Activated T-helper 2 cell treated with anti-CD3 and anti-CD28 coated beads, Interferon-gamma antibody, Interleukin-2, Interleukin-4, amounts not matched to agents 10 μg/mL and 5 μg/mL and 100 μg/mL, durations not matched to agents 14 hours and 24 hours and 36 hours (primary cell): ENCODE measurements at places on chromosomes 2 and 18. TPM values are rescaled to one million over a fixed set of nuclear protein-coding genes. Genes with fewer than 3 reads are reported as not detected.

Gene DSC3
- not detected in 2 replicates for total RNA-seq

- DNase-seq = no peak
- H3K27me3 ChIP-seq = no peaks in the 10 kb centered on the region
Observed at GRCh38 chr2:120952318-120952717, 216.7 kb downstream of the GLI2 start.

DNA sequence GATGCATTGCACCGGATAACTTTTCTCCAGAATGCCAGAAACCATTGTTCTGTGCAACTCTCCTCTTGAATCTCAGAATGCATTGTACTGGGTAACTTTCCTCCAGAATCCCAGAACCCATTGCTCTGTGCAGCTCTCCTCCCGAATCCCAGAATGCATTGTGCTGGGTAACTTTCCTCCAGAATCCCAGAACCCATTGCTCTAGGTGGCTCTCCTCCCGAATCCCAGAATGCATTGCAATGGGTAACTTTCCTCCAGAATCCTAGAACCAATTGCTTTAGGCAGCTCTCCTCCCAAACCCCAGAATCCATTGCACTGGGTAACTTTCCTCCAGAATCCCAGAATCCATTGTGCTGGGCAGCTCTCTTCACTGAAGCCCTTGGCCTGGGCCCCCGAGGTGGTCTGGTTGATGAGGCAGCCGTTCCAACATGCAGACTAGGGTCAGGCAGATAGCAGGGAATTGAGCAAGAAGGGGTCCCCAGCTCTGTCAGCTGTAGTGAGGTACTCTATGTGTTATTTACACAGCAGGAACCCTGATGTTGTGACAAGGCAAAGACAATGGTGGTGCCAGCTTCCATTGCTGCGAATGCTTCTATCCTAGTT is 9.4 kb downstream of the FOSL2 start:
- H3K27ac ChIP-seq = peak overlapping the region; percentile 1
- peaks cover 94% of the 10 kb centered on the region for H3K36me3 ChIP-seq
- no peak overlapping the region for H3K4me3 ChIP-seq
- DNase-seq = no peak
- H3K4me1 ChIP-seq = peaks cover 65% of the 10 kb centered on the region

- H3K27ac ChIP-seq = no peak overlapping the region
- no peaks in the 10 kb centered on the region for H3K36me3 ChIP-seq
- no peak for DNase-seq
- H3K4me1 ChIP-seq = no peaks in the 10 kb centered on the region
Observed at GRCh38 chr2:181984060-181984459, 1.6 kb upstream of the PPP1R1C start.

DNA sequence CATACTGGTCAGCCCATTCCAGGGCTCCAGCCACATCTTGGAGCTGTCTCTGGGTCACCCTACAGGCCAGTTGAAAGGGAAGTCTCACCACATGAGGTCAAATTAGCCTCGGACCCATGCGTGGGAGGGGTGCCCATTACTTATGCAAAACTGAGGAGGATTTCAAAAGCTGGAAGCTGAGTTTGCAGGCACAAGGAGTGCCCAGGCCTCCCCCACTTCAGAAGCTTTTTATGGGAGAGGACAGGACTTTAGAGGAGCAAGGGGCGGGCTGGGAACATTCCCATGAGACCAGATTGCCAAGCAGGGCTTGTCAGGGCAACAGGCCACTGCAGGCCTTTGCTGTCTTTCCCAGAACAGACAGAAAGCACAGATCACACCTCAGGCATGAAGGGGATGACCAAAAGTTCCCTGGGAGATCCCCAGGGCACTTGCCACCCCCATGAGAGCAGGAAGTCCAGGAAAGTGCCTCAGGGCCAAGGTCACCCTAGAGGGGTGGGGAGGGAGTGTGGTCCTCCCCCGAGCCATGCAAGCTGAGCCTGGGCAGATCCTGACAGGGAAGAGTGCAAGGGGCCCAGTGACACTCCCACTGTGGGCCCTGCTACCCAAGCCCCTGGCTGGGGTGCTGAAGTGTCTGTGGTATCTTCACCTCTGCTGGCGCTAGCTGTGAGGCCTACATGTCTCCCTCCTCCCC is 267.7 kb downstream of the BCL11A start:
- H3K36me3 ChIP-seq = no peaks in the 10 kb centered on the region
- H3K4me1 ChIP-seq = no peaks in the 10 kb centered on the region
- H3K27ac ChIP-seq = no peak overlapping the region
- no peak overlapping the region for H3K4me3 ChIP-seq
- no peaks in the 10 kb centered on the region for H3K27me3 ChIP-seq
- DNase-seq = no peak

DNA sequence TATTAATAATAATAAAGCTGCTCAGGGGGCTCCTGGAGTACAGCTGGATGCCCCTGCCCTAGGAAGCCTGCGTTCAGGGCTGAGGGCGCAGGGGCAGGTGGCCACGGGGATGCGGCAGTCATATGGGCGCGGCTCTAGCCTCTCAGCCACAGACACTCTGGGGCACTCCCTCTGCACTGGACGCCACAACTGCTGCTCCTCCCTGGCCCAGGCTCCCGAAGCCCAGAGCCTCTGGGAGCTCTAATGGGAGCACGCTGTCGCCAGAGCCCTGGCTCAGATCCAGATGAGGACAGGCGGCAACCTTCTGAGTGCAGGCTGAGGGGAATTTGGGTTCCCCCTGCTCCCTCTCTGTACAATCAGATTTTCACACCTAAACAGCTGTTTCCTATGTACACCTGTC is 93.6 kb downstream of the MTCL1 start:
- H3K4me1 ChIP-seq = peaks cover 5% of the 10 kb centered on the region
- no peak overlapping the region for H3K4me3 ChIP-seq
- no peak overlapping the region for H3K27ac ChIP-seq
- no peaks in the 10 kb centered on the region for H3K27me3 ChIP-seq

Gene EMILIN2
- 53.4 and 53.5 TPM in 2 replicates for total RNA-seq

DNA sequence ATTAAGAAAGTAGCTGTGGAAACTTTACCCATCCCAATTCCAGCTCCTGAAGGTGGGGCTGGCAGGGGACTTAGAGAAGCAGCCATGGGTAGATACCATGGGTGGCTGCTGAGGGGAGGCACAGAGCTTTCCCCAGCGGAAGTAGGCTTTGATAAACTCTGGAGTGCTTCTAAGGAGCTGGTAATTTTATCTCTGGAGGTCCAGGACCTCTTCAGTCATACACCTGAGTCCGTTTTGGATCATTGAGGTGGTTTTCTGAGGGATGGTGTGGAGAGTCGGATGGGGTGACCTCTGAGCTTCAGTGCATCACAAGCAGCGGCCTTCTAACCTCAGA is 36.7 kb upstream of the BMP10 start:
- no peak for DNase-seq
- peak overlapping the region; percentile 79 for H3K27ac ChIP-seq
- no peak overlapping the region for H3K4me3 ChIP-seq

Gene CHST10
- 6.8 and 10.5 TPM in 2 replicates for total RNA-seq

GRCh38 chr18:56289381-56289780 is 349.0 kb downstream of the TXNL1 start:
- no peak overlapping the region for H3K27ac ChIP-seq
- H3K27me3 ChIP-seq = no peaks in the 10 kb centered on the region
- no peak for DNase-seq
- H3K4me3 ChIP-seq = no peak overlapping the region
- no peaks in the 10 kb centered on the region for H3K36me3 ChIP-seq
- no peaks in the 10 kb centered on the region for H3K4me1 ChIP-seq

DNA sequence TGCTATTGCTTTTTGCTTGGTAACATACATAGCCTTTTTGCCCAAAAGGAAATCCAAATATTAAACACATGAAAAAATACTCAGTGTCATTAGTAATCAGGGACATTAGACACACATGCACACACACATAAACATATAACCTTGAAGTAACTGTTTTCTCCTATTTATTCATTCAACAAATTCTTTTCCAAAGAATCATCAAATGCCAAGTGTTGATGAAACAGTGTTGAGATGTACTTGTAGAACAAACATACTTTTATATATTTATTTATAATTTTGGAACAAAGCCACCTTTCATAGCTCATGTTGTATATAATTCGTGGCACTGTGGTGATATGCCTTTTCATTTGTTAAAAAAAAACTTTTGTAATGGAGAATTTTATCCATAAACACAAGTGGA is 81.0 kb downstream of the APLF start:
- H3K27me3 ChIP-seq = peaks cover 6% of the 10 kb centered on the region
- peaks cover 3% of the 10 kb centered on the region for H3K36me3 ChIP-seq
- no peak for DNase-seq
- H3K4me3 ChIP-seq = no peak overlapping the region
- H3K27ac ChIP-seq = no peak overlapping the region
- H3K4me1 ChIP-seq = peaks cover 2% of the 10 kb centered on the region

Gene EVA1A
- total RNA-seq = not detected in 2 replicates

Gene CDK15
- not detected in 2 replicates for total RNA-seq

DNA sequence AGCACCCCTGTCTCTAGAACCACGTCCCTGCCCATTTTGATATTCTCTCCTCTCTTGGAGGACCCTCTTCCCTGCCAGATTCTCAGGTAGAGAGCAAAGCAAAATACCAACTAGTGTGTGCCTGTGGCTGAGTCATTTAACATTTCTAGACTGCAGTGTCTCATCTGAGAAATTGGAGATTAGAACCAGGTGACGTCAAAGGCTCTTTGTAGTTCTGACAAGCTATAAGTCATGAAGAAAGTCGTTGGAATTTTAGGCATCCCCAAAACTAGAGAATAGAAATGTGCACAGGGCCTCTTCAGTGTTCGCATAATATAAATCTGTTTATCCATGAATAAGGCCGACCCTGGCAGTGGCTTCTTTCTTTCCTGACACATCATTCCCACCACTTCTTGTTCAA is 74.4 kb upstream of the TANC1 start:
- no peak overlapping the region for H3K27ac ChIP-seq
- H3K4me1 ChIP-seq = peaks cover 3% of the 10 kb centered on the region
- H3K27me3 ChIP-seq = no peaks in the 10 kb centered on the region
- H3K4me3 ChIP-seq = no peak overlapping the region
- DNase-seq = no peak
- H3K36me3 ChIP-seq = peaks cover 5% of the 10 kb centered on the region

Gene INPP5D
- 58.5 and 62.3 TPM in 2 replicates for total RNA-seq

GRCh38 chr2:26632624-26633185 is 8.5 kb downstream of the CIB4 start:
- DNase-seq = no peak
- no peaks in the 10 kb centered on the region for H3K4me1 ChIP-seq
- H3K27ac ChIP-seq = no peak overlapping the region
- H3K36me3 ChIP-seq = no peaks in the 10 kb centered on the region
- H3K4me3 ChIP-seq = no peak overlapping the region
- no peaks in the 10 kb centered on the region for H3K27me3 ChIP-seq

DNA sequence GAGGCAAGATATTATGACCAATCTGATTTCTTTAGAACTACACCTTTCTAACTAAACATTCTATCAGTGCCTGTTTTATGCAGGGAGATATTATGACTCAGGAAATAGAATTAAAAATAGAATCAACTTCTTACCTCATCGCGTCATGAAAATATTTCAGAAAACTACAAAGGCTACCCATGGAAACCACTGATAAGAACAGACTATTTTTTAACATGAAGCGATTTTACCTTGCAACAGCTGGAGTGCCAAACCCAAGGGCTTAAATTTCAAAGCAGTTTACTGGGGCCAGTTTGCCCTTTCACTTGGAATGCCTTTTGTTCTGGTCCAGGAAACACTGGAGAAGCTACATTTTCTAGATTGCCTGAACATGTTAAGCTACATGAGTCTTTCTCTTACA is 304.8 kb upstream of the CCDC68 start:
- H3K27ac ChIP-seq = peak overlapping the region; percentile 17

Gene TSGA10
- total RNA-seq = 3.3 and 3.4 TPM in 2 replicates

Gene FBXO15
- 0.91 and 1.1 TPM in 2 replicates for total RNA-seq

DNA sequence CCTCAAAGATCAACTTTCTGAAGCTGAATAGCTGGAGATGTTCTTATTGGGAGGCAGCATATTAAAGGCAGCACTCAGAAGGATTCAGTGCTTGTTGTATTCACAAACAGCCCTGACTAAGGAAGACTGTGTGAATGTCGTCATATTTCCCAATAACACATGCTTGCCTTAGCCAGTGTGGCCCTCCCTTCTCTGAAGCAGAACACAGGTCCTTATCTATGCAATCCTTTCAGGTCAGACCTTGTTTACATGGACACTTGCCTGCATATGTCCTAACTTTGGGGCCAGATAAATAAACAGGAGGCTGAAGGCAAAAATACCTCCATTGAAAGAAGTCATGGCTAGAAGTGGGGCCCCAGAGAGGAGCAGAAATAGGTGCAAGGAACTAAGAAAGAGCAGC is 97.2 kb downstream of the SLC4A3 start:
- H3K27me3 ChIP-seq = peaks cover 2% of the 10 kb centered on the region
- H3K36me3 ChIP-seq = no peaks in the 10 kb centered on the region
- H3K27ac ChIP-seq = no peak overlapping the region
- H3K4me1 ChIP-seq = no peaks in the 10 kb centered on the region
- no peak overlapping the region for H3K4me3 ChIP-seq

Gene CRYGC
- not detected in 2 replicates for total RNA-seq

GRCh38 chr2:231371430-231372054 is 24.0 kb upstream of the B3GNT7 start:
- no peak overlapping the region for H3K4me3 ChIP-seq
- H3K36me3 ChIP-seq = no peaks in the 10 kb centered on the region
- DNase-seq = no peak

Gene CDH2
- 0.07 TPM in 1 of 2 replicates, not detected in the other for total RNA-seq

Gene PLEK
- total RNA-seq = 0.18 and 0.48 TPM in 2 replicates

Gene CASP8
- 43.5 and 44.1 TPM in 2 replicates for total RNA-seq

GRCh38 chr2:227826563-227826962 is 12.9 kb downstream of the CCL20 start:
- H3K4me1 ChIP-seq = no peaks in the 10 kb centered on the region
- no peak for DNase-seq
- peaks cover 2% of the 10 kb centered on the region for H3K27me3 ChIP-seq
- H3K36me3 ChIP-seq = no peaks in the 10 kb centered on the region
- no peak overlapping the region for H3K4me3 ChIP-seq
- no peak overlapping the region for H3K27ac ChIP-seq

- H3K27me3 ChIP-seq = peaks cover 79% of the 10 kb centered on the region
- H3K4me1 ChIP-seq = peaks cover 35% of the 10 kb centered on the region
- no peak overlapping the region for H3K27ac ChIP-seq
- H3K36me3 ChIP-seq = peaks cover 37% of the 10 kb centered on the region
Observed at GRCh38 chr2:156320486-156321098, 11.9 kb downstream of the NR4A2 start.

Gene SPP2
- total RNA-seq = not detected in 2 replicates

Gene ANO7
- total RNA-seq = 3.5 and 4.3 TPM in 2 replicates

Gene HAT1
- total RNA-seq = 67.4 and 70.1 TPM in 2 replicates

Gene AGXT
- not detected in 2 replicates for total RNA-seq

DNA sequence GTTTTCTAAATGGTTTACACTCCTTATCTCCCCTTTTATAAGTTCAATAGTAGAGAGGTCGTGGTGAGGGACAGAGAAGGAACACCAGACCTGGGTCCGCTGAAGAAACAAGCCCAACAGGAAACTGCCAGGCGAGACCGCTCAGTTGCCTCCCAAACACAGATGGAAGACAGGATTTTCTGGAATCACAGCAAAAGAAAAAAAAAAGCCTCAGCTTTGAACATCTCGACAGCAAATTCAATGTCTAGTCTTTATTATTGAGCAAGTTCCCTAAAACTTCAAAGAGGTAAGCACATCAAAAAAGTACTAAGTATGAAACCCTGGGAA is 33.5 kb upstream of the GNAL start:
- H3K36me3 ChIP-seq = no peaks in the 10 kb centered on the region
- H3K4me1 ChIP-seq = peaks cover 3% of the 10 kb centered on the region
- H3K27ac ChIP-seq = no peak overlapping the region
- peaks cover 25% of the 10 kb centered on the region for H3K27me3 ChIP-seq
- no peak overlapping the region for H3K4me3 ChIP-seq

- DNase-seq = no peak
- peaks cover 6% of the 10 kb centered on the region for H3K27me3 ChIP-seq
Observed at GRCh38 chr2:213089438-213089837, 62.0 kb downstream of the IKZF2 start.

- no peak overlapping the region for H3K27ac ChIP-seq
- H3K27me3 ChIP-seq = no peaks in the 10 kb centered on the region
- no peak for DNase-seq
- no peaks in the 10 kb centered on the region for H3K36me3 ChIP-seq
- H3K4me3 ChIP-seq = no peak overlapping the region
Observed at GRCh38 chr2:220460257-220460985, 833.0 kb downstream of the SLC4A3 start.
